ENCODE measurements at places on chromosomes 6 and 20.

GRCh38 chr6:106149472-106150069, 63.4 kb downstream of the PRDM1 start:
- no peak for DNase-seq

GRCh38 chr20:31633339-31633914, 4.3 kb upstream of the COX4I2 start:
- DNase-seq = no peak

DNA sequence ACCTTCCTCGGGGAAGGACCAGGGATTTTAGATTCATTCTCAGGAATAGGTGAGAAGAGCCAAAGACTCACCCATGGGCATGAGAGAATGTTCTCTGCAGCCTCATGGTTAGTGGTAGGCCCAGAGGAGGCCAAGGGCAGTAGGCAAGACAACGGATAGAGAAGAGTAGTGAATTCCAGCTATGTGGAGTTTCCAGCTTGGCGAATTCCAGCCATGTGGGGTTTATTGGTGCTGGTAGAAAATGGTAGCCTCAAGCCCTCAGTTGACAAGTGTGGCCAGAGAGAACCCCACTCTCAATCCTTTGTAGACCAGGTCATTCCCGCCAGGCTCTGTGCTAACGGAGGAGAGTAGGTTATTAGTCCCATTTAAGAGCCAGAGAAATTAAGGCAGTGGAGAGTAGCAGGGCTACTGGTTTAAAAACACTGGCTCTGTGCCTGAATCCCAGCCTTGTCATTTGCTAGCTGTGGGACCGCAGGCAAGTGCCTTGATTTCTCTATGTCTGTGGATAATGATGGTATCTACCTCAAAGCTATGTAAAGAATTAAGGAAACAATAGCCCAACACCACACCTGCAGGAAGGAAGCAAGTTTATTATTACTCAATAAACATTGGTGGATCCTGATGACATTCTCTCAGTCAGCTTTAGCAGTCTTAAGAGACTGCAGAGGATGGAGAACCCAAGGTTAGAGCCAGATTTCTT, 2.0 kb upstream of the SLC9A8 start:
- no peak for DNase-seq

DNA sequence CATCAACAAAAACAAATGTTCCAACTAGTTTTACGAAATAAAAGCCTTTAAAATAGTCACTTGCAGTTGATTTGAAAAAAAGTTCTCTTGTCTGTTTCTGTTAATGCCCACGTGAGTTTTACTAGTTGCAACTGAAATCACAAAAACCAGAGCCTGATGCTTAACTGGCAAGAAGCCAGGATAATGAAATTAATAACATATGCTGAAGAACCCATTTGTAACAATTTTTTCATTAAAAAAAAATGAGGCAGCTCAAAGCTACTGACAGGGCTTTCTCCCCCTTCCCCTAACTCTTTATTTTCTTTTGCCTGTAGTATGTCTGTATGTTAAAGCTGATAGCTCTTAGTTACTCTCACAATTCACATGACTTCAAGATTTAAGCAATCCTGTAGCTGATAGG, 132.7 kb upstream of the EYA4 start:
- DNase-seq = no peak

- no peak for DNase-seq
Observed at GRCh38 chr6:82914511-82914910, 151.1 kb downstream of the UBE3D start.

- DNase-seq = no peak
Observed at GRCh38 chr6:82955841-82956240, 109.8 kb downstream of the UBE3D start.

DNA sequence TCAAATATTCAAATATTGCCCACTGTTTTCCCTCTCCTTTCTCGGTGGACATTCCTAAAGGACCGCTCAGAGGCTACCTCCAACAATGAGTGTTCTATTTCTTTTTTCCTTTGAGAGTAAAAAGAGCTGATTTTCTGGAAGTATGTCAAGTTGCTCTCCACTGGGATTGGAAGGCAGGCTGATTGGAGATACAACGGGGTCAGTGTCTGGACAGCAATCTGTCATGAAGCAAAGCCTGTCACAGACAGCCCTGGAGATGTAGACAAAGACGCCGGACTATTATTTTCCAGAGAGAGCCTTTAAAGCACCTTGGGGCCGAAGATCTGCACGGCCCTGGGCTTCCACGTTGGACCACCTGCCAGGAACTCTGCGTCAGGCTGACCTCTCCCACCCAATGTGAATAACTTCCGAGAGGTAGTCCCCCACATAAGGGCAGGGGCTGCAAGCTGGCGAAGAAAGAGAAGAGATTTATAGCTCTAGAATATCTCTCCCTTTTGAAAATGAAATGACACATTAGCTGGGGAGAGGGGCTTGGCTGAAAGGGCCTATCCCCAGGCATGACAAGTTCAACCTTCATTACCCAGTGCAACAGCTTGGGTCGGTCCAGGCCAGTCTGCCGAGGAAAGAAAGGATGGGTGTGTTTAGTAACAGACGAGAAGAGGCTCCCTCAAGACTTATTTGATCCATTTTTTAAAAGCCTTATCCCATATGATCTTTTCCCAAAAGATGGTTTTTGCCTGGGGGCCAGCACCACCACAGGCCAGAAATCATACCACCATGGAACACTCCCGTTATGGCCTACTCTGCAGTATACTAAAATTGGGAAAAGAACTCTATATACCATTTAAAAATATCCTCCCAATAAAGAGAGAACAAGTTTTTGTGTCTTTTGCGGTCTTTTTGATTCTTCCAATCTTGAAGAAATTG, 131.1 kb downstream of the OLIG3 start:
- DNase-seq = no peak

GRCh38 chr20:47141350-47141921, 215.1 kb downstream of the ZMYND8 start:
- no peak for DNase-seq

- DNase-seq = peak; percentile 60
Observed at GRCh38 chr20:32752458-32753250, 9.4 kb upstream of the COMMD7 start.

DNA sequence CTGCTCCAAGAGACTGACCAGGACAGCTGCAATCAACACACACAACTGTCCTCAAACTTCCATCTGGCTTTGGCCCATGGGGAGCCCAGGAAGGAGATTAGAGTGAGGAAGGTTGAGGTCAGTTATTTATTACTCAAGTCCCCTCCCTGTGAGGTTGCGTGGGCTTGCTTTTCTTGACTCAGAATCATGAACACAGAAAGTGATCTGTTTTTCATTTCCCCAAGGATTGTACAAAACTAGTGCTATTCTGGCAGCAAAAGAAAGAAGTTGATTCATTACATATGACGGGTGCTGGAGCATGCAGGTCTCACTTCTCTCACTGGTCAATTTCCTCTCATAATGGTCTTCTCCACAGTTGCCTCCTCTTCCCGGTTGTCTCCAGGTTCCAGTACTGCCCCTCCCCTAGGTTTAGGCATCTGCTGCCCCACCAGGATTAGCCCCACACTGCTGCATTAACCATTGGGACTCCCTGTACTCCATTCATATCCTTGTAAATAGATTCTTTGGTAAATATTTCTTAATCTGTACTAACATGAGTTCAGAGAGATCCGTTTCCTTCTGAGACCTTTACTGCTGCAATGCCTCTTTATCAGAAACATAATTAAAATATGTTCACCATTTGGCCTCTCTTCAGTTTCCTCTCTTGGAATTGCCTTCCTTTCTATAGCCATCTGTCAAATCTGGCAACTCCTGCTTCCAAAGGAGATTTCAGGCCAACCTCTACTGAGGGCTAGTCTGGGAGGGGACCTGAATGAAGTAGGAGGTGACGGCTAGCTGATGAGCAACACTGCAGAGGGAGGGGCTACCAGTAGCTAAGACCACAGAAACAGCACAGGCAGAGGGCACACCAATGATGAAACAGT, 888.8 kb downstream of the QKI start:
- no peak for DNase-seq

DNA sequence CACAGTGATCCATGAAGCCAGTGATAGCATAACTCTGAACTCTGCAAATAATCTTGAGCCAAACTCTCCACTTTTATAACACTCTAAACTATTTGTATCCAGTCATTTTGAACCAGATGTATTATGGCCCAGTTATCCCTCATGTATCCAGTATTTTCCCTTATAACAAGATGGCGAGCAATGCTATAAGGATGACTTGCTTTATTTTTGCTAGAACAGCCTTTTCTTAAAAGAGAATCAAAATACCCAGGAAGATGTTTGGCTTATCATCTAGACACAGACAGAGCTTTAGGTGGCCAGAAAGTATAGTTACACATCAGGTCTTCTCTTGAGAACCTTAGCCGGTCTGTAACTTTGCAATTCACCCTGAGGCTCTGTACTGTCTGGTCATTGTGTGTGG, 81.0 kb downstream of the DOK5 start:
- no peak for DNase-seq

DNA sequence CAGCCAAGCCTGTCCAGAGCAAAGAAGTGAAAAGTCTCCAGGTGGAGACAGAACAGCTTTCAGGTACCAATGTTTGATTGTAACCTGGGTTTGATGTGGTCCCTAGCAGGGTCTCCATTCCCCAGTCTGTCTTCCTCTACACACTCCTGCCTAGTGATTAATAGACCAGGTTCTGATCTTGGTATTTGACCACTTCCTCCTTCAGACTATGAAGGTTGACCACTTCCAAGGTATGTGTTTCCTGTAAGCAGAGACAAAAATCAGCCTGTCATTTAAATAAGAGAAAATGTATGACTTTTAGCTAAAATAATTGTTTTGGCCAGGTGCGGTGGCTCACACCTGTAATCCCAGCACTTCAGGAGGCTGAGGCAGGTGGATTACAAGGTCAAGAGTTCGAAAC, 41.8 kb upstream of the TOP1 start:
- no peak for DNase-seq

GRCh38 chr6:142138876-142139275, 6.2 kb downstream of the GJE1 start:
- DNase-seq = no peak

- DNase-seq = no peak
Observed at GRCh38 chr20:6812530-6812929, 45.0 kb downstream of the BMP2 start.

DNA sequence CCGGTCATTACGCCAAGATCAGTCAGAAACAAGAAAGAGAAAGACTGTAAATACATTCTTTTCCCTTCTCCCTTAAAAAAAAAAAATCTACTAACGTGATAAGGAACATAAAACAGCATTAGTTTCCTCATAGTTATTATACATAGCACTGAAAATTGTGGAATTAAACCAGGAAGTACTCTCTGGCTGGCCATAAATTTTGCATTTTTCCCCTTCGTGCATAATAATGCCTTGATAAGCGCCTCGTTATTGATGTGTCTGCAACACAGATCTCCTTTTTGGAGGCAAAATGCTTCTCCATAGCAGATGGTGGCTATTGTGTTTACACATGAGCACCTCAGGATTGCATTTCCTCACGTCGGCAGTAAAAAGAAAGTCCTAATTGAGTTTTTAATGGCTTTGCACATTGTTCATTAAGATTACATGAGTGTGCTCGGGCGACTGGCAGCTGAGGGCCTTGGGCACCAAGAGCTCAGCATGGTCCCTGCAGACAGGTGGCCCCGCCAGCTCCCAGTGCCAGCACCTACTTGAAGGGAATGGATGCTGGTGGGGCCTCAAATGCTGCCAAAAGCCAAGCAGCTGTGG, 394.5 kb downstream of the PTPRT start:
- DNase-seq = no peak

- DNase-seq = no peak
Observed at GRCh38 chr20:1831096-1831495, 64.1 kb upstream of the SIRPA start.

DNA sequence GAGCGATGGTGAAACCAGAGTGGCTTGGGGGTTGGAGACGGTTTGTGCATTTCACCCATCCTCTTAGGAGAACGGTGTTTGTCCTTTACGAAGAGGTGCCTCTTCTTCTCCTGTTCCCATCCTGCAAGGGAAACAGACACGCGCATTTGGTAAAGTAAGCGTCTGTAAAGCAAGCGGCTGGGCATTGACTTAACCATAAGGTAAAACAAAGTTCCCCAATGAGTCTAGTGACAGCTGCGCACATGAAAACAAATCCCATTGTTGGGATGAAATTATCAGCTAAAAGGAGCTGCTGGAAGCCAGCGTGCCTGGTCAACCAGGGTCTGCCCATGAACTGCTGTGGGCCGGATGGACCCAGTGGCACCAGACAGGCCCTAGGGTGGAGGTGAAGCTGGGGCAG, 5.8 kb downstream of the BHLHE23 start:
- no peak for DNase-seq

DNA sequence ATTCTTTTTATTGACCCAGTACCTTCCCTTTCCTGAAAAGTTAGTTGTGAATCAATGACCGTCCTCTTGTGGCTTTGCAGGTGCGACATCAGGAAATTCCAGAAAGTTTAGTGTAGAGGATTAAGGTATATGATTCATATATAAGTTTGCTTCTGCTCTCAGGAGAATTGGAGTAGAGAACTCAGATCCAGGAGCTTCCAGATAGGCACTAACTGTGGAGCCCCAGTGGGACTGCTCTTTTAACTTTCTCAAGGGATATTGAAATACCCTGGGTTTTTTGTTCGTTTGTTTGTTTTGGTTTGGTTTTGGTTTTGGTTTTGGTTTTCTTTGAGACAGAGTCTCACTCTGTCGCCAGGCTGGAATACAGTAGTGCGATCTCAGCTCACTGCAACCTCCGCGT, 9.5 kb downstream of the TAAR2 start:
- no peak for DNase-seq

GRCh38 chr6:140269591-140270165, 895.2 kb upstream of the CITED2 start:
- peak; percentile 12 for DNase-seq

DNA sequence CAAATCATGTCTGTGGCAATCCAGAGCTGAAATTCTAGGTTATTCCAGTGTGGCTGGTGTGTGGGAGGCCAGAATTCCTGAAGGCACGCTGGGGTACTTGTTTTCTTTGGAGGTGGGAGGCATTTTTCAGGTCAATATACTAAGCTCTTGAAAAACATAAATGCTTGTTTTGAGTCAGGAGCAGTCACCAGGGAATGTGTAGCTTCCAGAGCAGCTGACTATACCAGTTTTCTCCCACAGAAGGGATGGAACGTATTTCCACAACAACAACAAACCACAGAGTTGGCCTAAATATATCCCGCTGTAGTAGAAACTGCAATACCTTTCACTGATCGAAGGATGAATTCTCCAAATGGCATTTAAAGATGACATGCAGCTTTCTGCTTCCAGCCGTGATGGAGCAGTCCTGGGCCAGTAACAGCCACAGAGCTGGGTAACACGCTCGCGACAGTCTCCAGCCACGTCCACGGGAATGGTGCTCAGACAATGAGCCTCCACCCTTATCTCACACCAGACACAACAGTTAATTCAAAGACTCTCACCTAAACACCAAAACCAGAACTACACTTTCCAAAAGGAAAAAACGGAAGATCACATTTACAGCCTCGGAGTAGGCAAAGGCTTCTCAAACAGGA, 23.2 kb downstream of the CHRNA4 start:
- DNase-seq = no peak

GRCh38 chr20:14826543-14827313, 489.3 kb upstream of the FLRT3 start:
- no peak for DNase-seq

Data from bone marrow (tissue), 2 donors.